ENCODE measurements at places on chromosomes 2 and 18.

DNA sequence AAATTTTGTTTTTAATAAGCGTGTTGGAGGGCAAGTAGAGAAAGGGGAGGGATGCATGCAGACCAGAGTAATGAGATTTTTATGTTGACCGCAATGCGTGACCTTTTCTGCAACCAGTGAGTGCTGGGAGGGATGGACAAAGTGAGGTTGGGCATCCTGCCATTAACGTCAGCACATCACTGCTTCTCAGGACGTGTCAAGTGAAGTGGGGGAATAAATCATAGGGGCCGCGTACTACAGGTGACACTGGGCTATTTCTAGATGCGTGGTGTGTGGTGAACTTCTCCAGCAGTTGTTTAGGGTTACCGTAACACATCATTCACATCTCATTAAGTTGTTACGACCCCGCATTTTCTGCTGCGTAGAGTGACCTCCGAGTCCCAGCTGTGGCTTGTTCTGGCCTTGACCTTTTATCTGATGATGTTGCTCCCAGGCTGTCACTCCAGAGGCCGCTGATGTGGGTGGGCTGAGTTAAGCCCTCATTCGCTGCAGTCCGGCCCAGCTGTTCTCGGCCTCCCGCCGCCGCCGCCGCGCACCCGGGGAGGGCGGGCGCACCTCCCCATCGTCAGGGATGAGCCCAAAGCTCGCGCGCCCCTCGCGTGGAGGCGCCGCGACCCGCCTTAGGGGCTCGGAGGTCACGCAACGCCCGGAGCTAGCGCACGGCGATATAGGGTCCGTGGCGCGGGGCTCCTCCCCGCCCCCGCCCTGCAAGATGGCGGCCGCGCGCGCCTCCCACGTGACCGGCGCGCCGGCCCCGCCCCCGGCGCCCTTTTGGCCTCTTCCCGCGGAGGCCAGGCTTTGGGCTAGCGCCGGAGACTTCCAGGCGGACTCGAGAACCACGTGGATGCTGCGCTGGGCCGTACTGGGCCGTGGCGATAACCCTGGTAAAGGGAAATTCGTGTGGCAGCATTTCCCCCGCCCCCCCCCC lies 3.5 kb downstream of the ZCCHC2 start:
- peak; percentile 62 for DNase-seq

- DNase-seq = no peak
These were observed 264.4 kb downstream of the MTX2 start for GRCh38 chr2:176533505-176534193.

DNA sequence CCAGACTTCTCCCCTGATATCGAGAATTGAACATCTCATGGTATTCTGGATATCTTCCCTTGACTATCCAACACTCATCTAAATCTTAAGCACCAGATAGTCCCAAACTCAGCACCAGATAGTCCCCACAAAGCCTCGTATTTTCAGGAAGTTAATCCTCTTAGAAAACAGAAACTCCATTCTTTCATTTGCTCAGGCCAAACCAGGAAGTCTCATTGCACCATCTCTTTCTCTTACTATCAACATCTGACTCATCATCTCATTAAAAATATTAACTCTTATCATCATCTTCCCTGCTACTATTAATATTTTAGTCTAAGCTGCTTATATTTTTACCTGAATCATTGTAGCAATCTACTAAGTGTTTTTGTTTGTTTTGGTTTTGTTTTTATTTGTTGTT lies 286.4 kb downstream of the GALNT13 start:
- DNase-seq = no peak

DNA sequence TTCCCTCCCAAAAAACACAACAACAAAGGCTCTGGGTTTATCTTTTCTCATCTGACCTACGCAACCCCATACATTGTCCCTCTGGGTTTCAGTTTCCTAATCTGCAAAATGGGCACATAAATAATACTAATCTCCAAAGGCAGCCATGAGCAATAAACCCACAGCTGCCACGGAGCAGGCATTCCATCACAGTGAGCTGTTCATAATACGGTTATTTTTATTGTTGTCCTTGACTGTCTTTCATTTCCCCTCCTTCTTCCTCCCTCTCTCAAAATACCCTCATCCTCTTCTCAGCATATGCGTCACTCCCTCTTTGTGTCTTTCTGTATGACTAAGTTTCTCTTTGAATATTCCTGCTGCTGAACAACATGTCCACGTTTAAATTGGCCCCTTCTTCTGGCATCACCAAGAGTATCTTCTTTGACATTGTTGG lies 129.8 kb upstream of the CAB39 start:
- DNase-seq = no peak

DNA sequence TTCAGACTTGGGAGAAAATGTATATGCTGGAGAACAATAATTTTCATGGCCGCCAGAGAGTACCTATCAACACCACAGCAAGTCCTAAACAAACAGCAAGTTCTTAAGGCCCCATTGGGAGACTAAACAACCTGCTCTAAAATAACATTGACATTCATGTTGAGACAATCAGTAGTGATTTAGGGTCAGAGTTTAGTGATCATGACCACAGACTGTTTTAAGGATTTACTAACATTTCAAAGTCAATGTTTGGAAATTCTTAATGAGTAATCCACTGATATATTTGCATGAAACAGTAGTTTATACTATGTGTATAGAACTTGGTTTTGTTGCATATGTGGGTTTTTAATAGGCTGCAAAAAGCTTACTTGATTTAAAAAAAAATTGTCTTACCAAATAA lies 34.7 kb downstream of the RASGRP3 start:
- DNase-seq = no peak

GRCh38 chr2:29108225-29108624 lies 7.0 kb upstream of the CLIP4 start:
- no peak for DNase-seq

DNA sequence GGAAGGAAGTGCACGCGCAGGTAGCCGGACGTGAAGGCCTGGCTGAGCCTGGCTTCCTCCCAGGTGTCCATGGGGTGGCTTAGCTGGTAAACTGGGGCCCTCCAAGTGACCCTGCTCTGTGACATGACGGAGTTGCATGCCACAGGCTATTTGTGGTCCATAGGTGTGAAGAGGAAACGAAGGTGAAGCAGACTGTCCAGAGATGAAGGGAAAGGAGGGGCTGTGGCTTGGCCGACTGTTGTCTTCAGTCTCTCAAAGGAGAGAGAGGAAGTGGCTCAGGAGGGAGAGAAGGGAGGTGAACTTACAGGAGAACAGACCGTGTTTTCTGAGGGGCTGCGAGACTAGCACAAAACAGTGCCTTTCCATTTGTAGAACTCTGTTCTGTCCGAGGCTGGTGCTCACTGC lies 19.3 kb downstream of the INPP5D start:
- DNase-seq = no peak

DNA sequence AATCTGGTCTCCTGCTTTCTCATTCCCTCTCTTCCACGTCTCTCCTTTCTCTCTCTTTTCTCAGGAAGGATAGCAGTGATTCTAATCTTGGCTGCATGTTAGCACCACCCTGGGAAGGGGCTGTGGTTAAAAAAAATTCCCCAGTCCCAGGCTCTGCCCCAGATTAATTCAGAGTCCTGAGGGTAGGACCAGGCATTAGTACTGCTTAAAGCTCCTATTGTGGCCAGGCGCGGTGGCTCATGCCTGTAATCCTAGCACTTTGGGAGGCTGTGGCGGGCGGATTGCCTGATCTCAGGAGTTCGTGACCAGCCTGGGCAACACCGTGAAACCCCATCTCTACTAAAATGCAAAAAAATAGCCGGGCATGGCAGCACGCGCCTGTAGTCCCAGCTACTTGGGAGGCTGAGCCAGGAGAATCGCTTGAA lies 35.4 kb upstream of the EML4 start:
- DNase-seq = no peak

DNA sequence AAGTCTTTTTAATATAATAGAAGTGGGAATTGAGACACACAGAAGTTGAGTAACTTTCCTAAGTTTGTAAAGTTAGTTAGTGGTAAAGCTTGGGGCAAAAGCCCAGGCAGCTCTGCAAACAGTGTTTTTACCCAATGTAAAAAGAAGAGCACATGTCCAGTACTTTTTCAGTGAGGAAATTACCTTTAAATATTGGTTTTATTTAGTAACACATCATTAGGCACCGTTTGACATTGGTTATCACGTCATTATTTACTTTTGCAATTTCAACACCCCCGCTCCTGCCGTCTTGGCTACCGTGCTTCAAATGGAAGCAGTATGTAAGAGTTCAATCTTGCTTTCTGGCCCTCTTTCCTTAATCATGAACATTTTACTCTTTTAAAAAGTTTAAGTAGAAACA lies 807.9 kb downstream of the EPHA4 start:
- DNase-seq = no peak

DNA sequence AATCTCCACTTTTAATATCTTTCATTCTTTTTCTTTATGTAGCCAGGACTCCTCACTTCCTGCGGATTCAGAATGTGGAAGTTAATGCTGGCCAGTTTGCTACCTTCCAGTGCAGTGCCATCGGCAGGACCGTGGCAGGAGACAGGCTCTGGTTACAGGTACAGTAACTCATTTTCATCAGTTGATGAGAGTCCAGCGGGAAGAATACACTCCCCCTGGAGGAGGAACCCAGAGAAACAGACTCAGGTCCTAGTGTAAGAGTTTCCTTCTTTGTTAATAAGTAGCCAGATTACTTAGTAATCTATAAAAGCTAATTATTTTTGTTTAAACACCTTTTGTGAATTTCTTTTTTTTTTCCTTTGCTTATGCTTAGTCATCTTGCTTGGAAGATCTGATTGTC lies 359.4 kb downstream of the PTPRM start:
- no peak for DNase-seq

GRCh38 chr18:73683409-73684238 lies 464.0 kb downstream of the FBXO15 start:
- no peak for DNase-seq

- DNase-seq = no peak
These were observed 11.7 kb upstream of the NAPG start for GRCh38 chr18:10514082-10514481.

DNA sequence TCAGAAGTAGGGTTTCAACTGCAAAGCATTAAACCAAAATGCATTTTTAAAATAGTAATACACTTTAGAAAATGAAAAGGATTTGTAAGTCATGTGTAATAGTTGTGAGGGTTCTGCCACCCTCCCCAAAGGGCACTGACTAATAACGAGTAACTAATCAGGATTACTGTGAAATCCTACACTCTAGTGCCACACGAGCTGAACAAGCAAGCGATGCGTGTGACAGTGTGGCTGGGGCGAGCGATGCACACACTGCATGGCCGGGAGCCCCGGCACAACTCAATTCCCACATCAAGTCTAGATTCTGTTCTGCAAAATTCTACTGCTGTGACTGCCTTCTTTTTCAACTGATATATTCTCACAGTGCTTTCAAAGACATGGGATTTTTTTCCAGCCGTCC lies 156.4 kb downstream of the SEPTIN10 start:
- no peak for DNase-seq

- no peak for DNase-seq
These were observed 367.6 kb downstream of the RND3 start for GRCh38 chr2:150119819-150120218.

GRCh38 chr2:125588780-125589179 lies 1067.2 kb upstream of the GYPC start:
- DNase-seq = no peak

- no peak for DNase-seq
These were observed 93.9 kb downstream of the RHOB start for GRCh38 chr2:20540587-20541293.

GRCh38 chr18:57921708-57922107 lies 118.6 kb upstream of the ATP8B1 start:
- DNase-seq = no peak

DNA sequence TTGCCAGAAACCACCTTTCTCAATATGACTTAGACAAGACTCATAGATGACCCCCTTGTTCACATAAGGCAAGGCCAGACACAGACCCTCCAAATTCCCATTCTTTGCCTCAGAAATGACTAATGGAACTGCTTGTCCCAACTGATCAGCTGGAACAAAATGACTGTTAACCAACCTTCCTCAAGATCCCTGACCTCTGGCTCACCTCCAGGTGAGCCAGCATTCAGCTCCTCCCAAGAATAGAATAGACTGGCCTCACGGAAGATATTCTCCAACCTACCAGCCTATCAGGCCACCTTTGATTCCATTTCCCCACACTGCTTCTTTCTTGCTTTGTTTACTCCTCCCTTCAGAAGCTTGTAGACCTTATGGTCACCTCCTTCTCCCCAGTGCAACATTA lies 195.7 kb upstream of the VWC2L start:
- no peak for DNase-seq

DNA sequence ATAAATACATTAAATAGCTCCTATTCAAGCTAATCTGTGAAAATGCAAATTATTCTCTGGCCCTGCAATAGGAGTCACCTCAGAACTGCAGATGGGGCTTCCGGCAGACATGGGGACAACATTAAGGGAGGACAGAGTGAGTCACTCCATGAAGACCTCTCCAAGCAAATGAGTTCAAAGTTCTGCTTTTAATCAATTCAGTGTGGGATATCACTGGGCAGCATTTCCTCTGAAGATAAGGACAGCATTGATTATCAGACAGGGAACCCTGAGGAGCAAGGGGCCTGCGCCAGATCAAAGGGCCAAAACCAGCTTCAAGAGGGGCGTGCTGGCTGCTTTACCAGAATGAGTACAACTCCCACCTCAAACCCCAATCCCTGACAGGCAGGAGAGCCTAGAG lies 356.9 kb upstream of the KLHL29 start:
- DNase-seq = no peak

- no peak for DNase-seq
These were observed 336 bp downstream of the THNSL2 start for GRCh38 chr2:88170472-88170892.

GRCh38 chr2:144456680-144457079 lies 63.2 kb downstream of the ZEB2 start:
- no peak for DNase-seq

GRCh38 chr2:165793161-165793778 lies 777 bp downstream of the GALNT3 start:
- DNase-seq = no peak

- DNase-seq = no peak
These were observed 68.1 kb upstream of the RBMS1 start for GRCh38 chr2:160561551-160562295.

GRCh38 chr2:103605071-103605780 lies 843.4 kb downstream of the TMEM182 start:
- no peak for DNase-seq

DNA sequence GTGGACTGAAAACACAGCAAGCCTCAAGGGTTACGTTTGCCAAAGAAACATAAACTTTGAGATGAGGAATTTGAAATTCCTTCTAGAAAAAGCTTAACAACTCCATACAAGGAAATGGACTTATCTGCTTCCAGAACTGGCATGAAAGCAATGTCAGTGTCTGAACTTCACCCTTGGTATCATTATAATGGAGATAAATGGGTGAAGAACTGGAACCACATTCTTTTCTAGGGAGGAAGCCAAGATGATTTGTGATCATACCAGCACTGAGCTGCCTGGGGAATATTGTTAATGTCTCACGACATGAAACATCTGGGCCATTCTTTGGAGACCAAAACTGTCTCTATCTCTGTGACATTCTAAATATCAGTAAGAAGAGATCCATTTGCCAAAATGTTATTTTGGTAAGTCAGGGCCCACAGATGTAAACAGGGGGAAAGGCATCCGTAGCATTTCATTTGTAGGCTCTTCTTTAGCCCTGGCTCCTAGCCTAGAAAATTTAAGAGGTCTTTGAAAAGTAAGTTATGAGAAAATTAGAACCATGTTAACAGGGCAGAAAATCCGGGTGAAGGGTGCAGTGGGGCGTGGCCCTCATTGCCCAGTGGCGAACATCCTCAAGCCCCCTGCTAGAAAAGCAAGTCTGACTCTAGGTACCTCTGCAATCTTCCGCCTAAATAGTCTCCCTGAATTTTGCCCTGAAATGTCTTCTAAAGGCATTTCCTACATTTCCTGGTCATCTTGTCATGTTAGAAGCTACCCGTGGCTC lies 295.3 kb upstream of the EPAS1 start:
- DNase-seq = no peak
